Left forelimb (tissue), 1 donor: ENCODE measurements at places on chromosomes 5 and 9.
A peak's percentile ranks its signal among the peaks of the same experiment; 100 is the strongest.

DNA sequence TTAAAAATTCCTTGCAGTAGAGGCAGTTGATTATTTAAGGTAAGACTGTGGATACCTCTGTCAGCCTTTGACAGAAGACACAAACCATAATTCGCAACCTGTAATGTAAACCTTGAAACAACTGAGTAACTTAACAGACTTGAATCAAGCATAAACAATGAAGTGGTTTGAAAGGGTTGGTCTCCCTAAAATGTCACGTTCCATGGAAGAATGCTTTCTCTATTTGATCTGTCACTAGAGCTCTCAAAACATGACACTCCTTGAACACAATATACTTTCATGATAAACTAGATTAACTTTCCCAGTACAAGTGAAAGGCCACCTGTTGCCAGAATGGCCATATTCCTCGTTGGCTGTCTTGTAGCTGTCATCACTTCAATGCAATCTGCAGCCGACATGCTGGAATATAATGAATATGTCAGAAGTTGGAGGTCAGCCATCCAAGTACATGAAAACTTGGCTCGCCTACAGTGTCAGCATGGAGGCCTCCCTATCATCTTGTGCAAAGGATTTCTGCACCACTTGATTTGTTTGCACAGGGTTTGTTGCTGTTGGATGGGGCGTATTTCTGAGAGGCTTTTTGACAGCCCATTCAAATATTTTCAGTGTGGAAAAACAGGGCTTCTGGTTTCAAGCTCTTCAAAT, 228.0 kb downstream of the TLE4 start:
- no peak for DNase-seq

DNA sequence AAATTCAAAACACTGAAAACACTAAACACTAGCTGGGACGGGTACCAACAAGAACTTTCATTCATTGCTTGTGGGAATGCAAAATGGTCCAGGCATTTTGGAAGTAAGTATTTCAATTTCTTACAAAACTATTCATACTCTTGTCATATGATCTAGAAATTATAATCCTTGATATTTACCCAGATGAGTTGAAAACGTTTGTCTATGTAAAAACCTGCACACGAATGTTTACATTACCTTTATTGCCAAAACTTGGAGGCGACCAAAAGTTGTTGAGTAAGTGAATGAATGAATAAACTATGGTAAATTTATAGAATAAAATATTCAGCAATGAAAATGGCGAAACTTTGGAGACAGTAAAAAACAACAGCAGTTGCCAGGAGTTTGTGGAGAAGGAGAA, 222.1 kb upstream of the EDIL3 start:
- DNase-seq = no peak

GRCh38 chr5:157447201-157447637, 12.8 kb upstream of the NIPAL4 start:
- no peak for DNase-seq

- DNase-seq = no peak
Measured at GRCh38 chr9:109507421-109507838, 9.3 kb upstream of the PTPN3 start.

GRCh38 chr5:119072496-119072895, 1.6 kb downstream of the DMXL1 start:
- no peak for DNase-seq

DNA sequence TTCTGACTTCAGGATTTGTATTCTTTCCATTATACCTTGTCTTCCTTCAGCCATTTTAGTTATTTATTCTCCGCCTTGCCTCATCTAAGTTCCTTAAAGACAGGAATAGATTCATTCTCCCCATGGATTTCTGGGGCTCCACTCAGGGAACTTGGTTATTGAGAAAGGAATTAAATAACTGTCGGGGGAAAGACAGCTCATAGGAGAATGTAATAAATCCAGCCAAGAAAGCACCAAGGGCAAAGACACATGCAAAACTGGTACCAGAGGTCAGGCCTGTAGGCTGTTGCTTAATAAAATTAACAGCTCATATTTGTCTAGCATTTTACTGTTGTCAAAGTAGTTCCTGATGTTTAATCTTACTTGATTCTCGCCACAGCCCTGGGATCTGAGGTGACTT, 357.2 kb downstream of the TMEM38B start:
- DNase-seq = no peak

DNA sequence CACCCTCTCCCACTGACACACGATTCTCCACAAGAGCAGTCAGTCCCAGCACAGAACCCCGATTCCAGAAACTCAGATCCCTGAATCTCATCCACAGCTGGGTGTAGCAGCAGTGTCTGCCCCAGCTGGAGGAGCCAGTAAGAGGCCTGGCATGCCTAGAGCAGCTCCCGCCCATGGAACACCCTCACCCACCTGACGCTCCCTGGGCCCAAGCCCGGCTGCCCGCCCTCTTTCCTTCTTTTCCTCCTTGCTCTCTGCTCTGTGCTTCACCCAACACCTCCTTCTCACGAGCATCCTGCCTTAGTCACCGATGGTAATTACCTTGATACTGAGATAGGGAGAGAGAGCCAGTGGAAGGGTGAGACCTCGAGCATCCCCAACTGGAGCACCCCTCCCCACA, 8.7 kb downstream of the PCDH1 start:
- DNase-seq = peak; percentile 45

DNA sequence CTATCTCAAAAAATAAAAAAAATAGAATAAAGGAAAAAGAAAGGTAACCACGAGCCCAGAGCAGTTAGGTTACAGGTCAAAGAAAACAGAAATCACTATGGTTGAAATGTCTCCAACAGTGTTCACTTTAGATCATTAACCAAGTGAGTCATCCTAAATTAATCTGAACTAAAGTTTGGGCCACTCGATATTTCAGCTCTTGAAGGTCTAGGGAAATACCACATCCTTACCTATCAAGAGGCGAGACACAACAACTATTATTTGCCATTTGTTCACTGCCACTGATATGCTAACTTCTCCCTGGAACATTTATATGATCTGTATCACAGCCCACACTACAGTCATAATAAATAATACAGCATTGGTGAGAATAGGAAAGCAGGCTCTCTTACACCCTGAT, 111.3 kb upstream of the NR5A1 start:
- no peak for DNase-seq

DNA sequence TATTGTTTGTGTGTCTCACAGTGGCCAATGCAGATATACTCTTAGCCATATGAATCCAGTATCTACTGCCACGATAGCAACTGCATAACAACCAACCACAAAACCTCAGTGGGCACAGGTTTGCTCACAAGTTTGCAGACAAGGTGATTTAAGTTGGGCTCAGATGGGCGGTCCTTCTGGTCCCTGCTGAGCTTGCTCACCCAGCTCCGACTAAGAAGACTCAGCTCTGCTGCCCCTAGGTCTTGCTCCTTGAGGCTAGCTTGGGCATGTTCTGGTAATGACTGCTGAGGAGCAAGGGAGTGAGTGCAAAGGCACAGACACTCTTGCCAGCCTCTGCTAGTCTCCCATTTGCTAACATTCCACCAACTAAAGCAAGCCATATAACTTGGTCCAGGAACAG, 52.6 kb downstream of the MTX3 start:
- DNase-seq = no peak

- DNase-seq = no peak
Measured at GRCh38 chr5:162487528-162488525, 420.3 kb downstream of the GABRG2 start.

- DNase-seq = peak; percentile 64
Measured at GRCh38 chr9:124256517-124257069, 1.2 kb upstream of the NEK6 start.

GRCh38 chr5:775961-776861, 8.3 kb downstream of the ZDHHC11B start:
- DNase-seq = peak; percentile 71

DNA sequence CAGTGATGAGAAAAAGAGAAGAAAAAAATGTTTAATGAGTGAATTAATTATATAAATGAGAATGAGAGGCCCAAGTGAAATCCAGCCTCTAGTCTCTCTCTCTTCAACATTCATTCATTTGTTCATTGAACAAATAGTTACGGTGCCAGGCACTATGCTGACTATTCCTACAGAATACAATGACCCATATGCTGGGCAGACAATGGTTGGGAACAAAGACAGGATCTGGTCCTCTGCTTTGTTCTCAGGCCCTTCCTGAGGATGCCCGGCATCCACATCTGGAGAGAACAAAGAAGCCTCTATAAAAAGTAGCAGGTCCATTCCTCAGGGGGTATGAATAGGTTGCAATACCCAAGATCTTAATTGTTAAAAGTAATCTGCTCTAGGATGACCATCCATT, 6.9 kb downstream of the ADAM19 start:
- no peak for DNase-seq

GRCh38 chr5:113614191-113614590, 100.7 kb downstream of the YTHDC2 start:
- DNase-seq = no peak

DNA sequence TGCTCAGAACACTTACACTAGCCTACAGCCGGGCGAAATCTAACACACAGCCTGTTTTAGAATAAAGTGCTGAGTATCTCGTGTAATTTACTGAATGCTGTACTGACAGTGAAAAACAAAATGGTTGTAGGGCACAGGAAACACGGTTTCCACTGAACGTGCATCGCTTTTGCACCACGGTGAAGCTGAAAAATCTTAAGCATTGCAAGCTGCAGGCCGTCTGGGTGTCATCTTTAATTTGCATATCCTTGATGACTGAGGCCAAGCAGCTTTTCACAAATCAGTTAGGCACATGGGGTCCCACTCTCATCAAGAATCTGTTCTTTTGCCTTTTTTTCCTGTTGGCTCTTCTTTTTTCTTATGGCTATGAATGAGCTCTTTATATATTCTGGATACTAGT, 58.2 kb downstream of the CAMSAP1 start:
- DNase-seq = no peak

- DNase-seq = no peak
Measured at GRCh38 chr9:35267710-35268109, 105.9 kb downstream of the UNC13B start.

- no peak for DNase-seq
Measured at GRCh38 chr5:139196296-139196956, 1.7 kb downstream of the SIL1 start.

DNA sequence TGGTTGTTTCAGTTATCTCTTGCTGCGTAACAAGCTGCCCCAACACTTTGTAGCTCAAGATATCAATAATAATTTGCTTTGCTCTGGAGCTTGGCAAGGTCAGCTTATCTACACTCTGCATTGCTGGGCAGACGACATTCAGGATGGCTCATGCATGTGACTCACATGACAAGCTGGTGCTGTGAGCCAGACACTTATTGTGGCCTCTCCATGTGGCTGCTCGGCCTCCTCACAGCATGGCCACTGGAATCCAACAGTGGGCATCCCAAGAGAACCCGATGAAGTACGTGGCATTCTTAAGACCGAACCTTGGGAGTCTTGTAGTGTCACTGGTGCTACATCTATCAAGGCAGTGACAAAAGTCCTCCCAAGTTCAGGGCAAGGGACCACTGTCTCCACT, 94.2 kb upstream of the MVB12B start:
- no peak for DNase-seq

DNA sequence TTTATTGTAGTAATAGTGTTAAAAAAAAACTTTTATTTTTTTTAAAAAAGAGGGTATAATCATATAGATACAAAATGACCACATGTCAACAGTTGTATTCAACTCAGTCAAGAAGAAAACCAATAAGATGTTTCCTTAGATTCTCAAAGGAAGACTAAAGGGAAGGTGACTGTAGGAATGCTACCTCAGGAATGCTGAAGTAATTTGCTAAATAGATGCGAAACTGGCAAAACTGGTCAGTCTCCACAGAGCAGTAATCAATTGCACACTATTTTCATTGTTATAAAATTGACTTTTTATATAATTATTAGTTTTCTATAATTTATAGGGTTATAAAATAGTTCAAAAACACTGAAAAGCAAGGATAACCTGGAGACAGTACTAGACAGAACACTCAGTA, 204.8 kb downstream of the GABRG2 start:
- DNase-seq = no peak

DNA sequence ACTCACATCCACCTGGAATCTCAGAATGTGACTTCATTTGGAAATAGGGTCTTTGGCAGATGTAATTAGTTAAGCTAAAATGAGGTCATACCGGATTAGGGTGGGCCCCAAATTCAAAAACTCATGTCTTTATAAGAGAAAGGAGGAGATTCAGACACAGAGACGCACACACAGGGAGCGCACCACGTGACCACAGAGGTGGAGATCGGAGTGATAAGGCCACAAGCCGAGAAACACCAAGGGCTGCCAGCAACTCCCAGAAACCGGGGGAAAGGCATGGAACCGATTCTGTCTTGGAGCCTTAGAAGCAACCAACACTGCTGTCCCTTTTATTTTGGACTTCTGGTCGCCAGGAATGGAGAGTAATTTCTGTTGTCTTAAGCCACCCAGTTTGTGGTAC, 31.8 kb upstream of the LMX1B start:
- DNase-seq = no peak

DNA sequence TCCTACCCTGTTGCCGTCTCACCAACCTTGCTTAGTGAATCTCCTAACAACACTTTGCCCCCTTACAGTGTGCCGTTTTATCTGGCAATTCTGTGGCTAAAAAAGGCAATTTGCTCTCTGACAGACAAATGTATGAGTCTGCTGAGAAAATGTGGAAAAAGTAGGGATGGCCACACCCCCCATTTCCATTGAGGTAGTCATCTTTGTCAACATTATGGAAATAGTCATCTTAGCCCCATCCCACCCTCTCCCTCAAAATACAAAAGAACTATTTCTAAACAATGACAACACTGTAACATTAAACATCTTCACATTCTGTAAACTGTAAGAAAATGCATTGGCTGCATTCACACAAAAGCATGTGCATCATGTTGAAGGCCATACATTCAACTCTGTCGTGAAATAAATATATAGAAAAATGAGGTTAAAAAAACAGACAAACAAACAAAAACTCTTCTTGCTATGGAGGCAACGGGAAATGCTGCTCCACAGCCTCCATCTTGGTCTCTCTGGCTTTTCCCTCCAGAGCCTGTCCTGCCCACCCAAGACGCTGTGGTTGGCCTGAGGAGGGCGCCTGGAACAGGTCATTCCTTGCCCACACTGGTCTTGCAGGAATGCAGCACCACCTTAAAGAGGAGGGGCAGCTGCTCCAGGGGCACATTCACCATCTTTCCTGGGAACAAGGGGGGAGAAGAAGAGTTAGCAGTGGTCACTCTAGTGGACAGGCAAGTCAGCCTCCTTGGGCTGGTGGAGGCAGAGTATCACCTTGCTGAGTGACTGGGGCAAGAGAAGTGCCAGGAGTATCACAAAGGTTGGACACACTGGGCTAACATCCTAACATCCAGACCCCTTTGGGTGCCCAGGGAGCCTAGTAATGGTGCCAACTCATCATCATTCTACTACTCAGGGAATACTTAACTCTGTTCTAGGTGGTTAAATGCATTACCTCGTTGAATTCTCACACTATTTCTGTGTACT, 15.2 kb upstream of the NR5A1 start:
- no peak for DNase-seq
